ENCODE measurements at places on chromosomes 4 and X. TPM values are rescaled to one million over a fixed set of nuclear protein-coding genes. Genes with fewer than 3 reads are reported as not detected.

GPRIN3 gene
- 23.8 TPM for total RNA-seq

RTL5 gene
- 2.7 TPM for total RNA-seq

PHEX gene
- total RNA-seq = not detected

WWC2 gene
- 7.7 TPM for total RNA-seq

PTCHD1 gene
- 16.0 TPM for total RNA-seq

C4orf51 gene
- not detected for total RNA-seq

SPANXA2 gene
- total RNA-seq = not detected

FRMPD4 gene
- total RNA-seq = 0.34 TPM

FAM3A gene
- total RNA-seq = 64.8 TPM

MMRN1 gene
- 40.1 TPM for total RNA-seq

TLR10 gene
- 0.25 TPM for total RNA-seq

PRR32 gene
- not detected for total RNA-seq

SULT1B1 gene
- total RNA-seq = 306 TPM

GPM6B gene
- 1.3 TPM for total RNA-seq

EFNB1 gene
- 81.5 TPM for total RNA-seq

CSAG2 gene
- not detected for total RNA-seq

CCSER1 gene
- 13.3 TPM for total RNA-seq

ITM2A gene
- 14.5 TPM for total RNA-seq

MAGED4B gene
- 15.7 TPM for total RNA-seq

CXCL5 gene
- total RNA-seq = not detected

INPP4B gene
- total RNA-seq = 27.3 TPM

PPAT gene
- 7.5 TPM for total RNA-seq

MAGEA9B gene
- not detected for total RNA-seq

STK32B gene
- 0.67 TPM for total RNA-seq

DNAAF6 gene
- not detected for total RNA-seq

SMIM10L2A gene
- total RNA-seq = 0.58 TPM

IDUA gene
- 29.7 TPM for total RNA-seq

NDST3 gene
- 0.26 TPM for total RNA-seq

BANK1 gene
- 0.73 TPM for total RNA-seq

PF4V1 gene
- not detected for total RNA-seq

ATP1B4 gene
- not detected for total RNA-seq

FAM236C gene
- total RNA-seq = not detected

MAGEA10 gene
- not detected for total RNA-seq
